ENCODE measurements at places on chromosomes 16 and 17.

DNA sequence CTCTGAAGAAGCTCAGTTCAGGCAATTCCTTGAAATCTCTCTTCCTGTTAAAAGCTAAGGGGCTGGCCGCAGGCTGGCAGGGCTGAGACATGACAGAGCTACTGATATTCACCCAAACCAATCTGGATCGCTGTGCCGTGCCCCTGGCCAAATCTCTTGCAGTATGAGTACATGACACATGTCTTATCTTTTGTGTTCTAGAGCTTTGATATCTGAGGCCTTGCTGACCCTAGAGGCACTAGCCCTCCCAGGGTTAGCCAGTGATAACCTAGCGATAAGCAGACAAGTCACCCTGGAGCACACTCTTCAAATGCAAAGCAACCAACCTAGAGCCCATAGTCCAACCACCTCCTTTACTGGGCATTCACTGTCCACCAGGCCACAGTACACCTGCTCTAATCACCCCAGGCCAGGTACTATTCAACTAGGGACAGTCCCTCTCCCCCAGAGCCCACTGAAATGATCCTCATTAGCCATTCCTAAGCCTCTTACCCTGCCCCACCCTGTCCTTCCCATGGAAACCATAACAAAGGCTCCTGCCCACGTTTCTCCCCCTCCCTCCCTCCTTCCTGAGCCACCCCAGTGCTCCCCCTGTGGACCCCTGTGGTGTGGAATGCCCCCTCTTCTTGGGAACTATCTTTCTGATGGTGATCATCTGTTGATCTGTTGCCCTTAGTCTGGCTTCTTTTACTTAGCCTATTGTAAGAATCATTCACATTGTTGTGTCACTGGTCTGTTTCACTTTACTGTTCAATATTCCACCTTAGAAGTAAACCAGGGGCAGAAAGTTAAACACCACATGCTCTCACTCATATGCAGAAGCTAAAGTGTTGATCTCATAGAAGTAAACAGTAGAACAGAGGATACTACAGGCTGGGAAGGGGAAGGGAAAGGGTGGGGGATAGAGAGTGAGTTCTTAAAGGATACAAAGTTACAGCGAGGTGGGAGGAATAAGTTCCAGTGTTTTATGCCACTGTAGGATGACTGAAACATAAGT, 52.5 kb downstream of the TEKT5 start:
- no peak for DNase-seq

DNA sequence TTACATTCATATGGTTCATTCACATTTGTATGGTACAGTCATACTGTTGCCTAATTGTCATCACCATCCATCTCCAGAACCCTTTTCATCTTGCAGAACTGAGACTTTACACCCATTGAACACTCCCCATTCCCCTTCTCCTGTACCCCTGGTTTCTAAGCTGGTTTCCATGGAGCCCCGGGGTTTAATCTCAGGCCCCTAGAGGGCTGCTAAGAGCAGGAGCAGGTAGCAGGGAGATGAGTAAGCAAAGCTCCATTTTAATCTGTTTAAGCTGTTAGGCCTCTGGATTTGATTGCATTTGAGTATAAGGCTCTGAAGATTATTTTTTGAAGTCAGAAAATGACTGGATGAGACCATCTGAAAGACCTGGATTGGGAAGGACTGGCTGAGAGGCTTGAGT, 68.5 kb upstream of the RPL38 start:
- no peak for DNase-seq

DNA sequence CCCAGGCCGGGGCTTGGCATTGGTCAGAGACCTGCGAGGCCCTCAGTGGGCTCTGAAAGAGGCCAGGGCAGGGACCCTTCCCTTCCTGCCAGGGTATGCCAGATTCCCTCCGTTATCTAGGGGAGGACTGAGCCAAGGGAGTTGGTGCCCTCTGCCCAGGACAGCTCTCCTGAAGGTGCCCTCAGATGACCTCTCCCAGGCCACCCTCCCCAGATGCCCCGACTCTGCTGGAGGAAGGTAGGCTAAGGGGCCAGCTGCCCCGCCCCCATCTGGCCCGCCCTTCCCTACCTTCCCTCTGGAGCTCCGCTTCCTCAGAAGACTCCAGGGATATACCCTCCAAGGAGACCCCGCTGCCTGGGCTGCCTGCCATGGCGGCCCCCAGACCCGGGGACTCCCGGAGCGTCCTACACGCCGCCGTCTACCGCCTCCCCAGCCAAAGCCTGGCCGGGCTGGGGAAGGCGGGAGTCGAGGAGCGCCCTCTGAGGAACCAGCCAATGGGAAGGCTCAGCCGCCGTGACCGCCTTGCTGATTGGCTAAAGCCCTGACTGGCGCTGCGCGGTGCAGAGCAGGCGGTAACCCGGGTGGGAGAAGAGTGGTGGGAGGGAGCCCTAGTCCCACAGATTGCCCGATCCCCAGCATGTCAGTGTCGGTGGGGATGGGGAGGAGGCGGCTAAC, 7.0 kb downstream of the MPP2 start:
- peak; percentile 84 for DNase-seq

GRCh38 chr17:7839876-7840261, 5.9 kb downstream of the KDM6B start:
- DNase-seq: peak; percentile 44

- no peak for DNase-seq
These were observed 12.5 kb upstream of the PHF12 start for GRCh38 chr17:28963841-28964240.

DNA sequence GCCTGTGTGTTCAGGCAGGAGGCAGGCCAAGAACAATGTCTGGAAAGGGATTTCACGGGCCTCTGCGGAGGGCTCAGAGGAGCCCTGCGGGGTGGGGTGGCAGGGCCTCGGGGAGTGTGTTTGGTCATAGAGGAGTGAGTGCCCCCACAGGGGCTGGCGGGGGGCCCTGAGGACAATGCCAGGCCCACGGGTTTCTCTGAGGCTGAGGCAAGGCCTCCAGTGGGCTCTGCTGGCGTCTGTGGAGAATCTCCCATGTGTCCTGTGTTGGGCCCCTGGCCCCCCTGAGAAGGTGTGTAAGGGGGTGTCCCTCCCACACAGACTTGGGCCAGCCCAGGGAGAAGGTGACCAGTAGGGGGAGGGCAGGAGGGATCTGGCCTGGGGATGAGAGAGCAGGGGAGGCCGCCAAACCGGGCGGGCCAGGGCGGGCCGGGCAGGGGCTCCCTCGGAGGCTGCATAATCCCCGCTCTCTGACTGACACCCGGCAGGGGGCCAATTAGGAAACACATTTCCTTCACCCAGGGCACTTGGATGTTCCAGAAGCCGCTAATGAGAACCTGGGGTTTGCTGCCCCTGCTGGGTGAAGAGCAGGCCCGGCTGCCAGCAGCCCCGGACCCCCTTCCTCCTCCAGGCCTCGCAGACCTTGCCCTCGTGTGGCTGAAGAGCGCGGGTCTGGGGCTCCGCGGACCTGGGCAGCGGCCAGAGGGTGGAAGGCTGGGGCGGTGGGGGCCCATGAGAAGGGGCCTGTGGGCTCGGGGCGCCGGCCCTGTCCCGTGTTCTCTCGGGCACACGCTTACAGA, 204.2 kb downstream of the NTN1 start:
- no peak for DNase-seq

- DNase-seq: no peak
These were observed 34.1 kb upstream of the DHX8 start for GRCh38 chr17:43449470-43450248.

DNA sequence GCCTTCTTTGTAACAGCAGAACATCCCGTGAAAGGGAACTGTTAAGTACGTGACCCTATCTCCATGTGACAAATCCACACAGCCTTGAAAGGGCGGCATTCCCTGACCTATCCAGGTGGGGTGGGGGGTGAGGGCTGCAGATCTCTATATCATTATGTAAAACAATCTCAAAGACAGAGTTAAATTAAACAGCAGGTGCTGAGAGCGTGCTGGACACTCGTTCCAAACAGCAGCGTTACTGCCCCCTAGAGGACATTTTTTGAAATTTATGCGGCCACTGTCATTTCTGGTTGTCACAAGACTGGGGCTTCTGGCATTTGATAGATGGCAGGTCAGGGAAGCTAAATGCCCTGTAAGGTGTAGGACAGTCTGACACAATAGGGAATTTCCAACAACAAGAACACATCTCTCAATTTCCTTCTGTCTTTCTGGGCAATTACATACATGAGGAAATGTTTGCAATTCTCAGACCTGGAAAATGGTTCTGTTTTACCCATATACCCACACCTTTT, 6.7 kb upstream of the SLC25A39 start:
- DNase-seq: peak; percentile 76

DNA sequence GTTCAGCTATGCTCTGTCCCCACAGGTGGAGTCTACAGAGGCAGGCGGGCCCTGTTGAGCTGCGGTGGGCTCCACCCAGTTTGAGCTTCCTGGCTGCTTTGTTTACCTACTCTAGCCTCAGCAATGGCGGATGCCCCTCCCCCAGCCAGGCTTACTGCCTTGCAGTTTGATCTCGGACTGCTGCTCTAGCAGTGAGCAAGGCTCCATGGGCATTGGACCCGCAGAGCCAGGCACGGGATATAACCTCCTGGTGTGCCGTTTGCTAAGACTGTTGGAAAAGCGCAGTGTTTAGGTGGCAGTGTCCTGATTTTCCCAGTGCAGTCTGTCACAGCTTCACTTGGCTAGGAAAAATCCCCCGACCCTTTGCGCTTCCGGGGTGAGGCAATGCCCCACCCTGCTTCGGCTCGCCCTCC, 89.1 kb downstream of the BCAS3 start:
- no peak for DNase-seq

- DNase-seq: no peak
These were observed 2.1 kb downstream of the SECTM1 start for GRCh38 chr17:82331345-82331939.

- no peak for DNase-seq
These were observed 162.4 kb downstream of the HS3ST4 start for GRCh38 chr16:25854141-25854540.

DNA sequence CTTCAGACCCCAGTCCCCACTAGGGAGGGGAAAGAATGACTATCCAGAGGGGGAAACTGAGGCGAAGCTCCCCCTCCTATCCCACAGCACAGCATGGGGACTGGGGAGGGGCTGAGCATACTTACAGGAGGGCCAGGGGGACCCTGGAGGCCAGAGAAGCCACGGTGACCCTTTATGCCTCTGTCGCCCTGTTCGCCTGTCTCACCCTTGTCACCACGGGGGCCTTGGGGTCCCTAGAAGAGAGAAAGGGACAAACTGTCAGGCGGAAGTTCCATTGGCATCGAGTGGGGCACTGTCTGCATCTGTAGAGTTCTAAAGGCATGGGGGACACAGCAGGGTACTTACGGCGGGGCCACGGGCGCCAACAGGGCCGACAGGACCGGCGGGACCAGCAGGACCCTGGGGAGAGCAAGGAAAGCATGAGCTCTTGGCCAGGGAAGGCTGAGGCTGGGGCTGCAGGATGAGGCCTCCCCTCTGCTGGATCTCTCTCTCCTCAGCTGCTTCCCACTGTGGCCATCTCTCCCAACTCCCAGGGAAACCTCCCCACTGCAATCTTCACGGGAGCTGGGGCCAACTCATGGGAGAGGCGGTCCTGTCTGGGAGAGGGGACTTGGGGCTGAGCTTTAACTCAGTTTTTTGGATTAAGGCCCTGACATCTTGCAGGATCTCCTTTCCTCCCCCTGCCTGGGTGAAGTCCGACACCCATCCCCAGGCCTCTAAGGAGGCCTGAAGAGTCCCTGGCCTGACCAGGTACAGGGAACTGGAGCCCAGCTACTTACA, 13.5 kb downstream of the COL1A1 start:
- DNase-seq: no peak

DNA sequence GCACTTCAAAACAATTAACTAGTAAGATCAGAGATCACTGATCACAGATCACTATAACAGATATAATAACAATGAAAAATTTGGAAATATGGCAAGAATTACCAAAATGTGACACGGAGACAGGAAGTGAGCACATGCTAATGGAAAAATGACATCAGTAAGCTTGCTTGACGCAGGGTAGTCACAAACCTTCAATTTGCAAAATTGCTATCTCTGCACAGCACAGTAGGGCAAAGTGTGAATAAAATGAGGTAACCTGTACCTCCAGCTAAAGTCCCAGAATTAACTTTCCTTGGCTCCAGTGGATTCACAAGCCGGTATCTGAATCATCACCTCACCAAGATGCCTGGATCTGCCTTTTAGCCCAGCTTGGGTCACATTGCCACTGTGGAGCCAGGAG, 4.2 kb upstream of the MMP2 start:
- DNase-seq: no peak

GRCh38 chr17:79042421-79043190, 18.6 kb downstream of the C1QTNF1 start:
- peak; percentile 60 for DNase-seq

DNA sequence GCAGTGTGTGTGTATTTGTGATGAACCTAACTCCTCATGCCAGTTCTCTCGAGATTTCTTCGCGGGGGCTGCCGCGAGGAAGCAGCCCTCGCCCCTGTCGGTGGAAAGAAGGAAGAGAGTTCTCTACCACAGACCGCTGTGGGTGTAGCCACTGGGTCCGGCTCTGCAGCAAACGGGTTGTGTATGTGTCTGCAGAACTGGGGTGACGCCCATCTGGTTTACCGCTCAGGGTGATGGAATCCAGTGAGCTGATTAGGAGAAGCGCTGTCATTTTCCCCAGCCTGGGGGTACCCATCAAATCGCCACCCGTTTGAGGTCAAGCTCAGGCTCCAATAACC, 7.7 kb downstream of the CORO6 start:
- DNase-seq: peak; percentile 76

DNA sequence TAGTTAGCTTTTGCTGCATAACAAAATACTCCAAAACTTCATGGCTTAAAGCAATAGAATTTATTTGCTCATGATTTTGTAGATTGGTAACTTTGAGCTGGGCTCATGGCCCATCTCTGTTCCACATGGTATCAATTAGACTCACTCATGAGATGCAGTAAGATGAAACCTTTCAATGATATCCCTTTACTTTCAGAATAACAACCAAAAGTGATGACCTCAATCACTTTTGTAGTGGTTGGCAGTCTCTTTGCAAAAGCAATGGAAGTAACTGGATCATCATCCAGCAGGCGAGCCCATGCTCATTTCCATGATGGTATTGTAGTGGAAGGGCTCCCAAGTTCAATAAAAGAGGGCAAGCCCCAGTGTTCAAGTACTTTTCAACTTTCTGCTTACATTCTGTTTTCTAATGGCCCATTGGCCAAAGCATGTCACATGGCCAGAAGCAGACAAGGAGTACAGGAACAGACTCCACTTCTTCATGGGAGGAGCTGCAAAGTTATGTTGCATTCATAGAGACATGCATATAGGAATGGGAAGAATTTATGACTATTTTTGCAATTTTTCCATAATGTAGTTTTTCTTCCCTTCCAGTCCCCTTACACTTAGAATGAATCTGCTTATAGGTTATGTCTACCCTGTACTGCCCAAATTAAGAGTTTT, 41.7 kb downstream of the EFCAB5 start:
- DNase-seq: no peak

GRCh38 chr16:66286527-66286926, 80.0 kb upstream of the CDH5 start:
- DNase-seq: no peak

DNA sequence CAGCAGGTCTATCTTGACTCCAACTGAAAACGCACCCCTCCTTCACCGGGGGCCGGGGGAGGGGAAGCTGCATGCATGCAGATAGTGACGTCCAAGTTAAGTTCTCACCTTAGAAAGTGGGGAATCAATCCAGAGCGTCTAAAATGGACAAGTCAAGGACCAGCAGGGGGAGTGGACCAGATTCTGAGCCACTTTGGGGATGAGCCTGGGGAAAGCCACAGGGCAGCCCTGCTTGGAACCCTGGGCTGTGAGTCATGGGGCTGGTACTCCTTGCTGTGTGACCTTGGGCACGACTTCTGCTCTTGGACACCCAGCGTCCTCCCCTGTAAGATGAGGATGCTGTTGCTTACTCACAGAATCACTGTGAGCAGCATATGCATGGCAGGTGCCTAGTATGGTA, 9.1 kb downstream of the TNFRSF13B start:
- DNase-seq: no peak
